ENCODE measurements at places on chromosomes 6 and 20. TPM values are rescaled to one million over a fixed set of nuclear protein-coding genes. Genes with fewer than 3 reads are reported as not detected.

Gene ZNF391
- total RNA-seq, result 2.4 TPM

Gene DAAM2
- total RNA-seq, result 1.4 TPM

Gene UNC5CL
- total RNA-seq, result not detected

Gene PCSK2
- not detected for total RNA-seq

Gene OR2H2
- total RNA-seq, result not detected

Gene PSORS1C1
- total RNA-seq, result 0.89 TPM

Gene CLPSL2
- not detected for total RNA-seq

Gene LEMD2
- 58.3 TPM for total RNA-seq

Gene NSFL1C
- total RNA-seq, result 19.9 TPM

Gene CST7
- total RNA-seq, result not detected

Gene CASS4
- total RNA-seq, result 0.14 TPM

Gene CAP2
- total RNA-seq, result 27.6 TPM

Gene ARHGAP18
- 11.9 TPM for total RNA-seq

Gene WFDC5
- total RNA-seq, result not detected

Gene NKX2-4
- not detected for total RNA-seq

Gene SLC25A27
- total RNA-seq, result 2.4 TPM
